GM12892 (cell line): ENCODE measurements at places on chromosomes 5 and 9.

GRCh38 chr5:128436749-128437188 is 101.3 kb downstream of the FBN2 start:
- DNase-seq, result no peak

DNA sequence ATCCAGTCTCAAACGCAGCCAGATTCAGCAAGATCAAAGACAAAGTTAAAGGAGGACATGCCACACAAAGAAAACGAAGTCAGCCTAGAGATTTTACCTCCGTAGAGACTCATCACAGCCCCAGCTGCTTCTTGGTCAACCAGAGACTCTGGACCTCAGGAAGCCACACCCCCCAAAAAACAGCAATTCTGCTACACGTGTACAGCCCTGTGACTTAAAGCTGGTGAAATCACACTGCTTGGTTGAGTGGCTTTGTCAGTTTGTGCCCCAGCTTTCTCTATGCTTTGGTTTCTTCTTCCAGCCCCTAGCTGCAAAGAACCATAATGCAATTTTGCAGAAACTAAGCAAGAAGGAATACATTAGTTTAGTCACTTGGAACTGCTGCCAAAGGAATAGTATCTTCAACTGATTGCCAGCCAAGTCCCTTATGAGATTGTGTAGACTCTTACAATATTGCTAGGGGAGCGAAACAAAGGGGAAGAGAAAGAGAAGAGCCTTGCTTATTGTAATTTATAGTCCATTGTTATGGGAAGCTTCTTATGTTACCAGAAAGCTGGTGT is 158.8 kb upstream of the ZNF462 start:
- DNase-seq, result no peak

DNA sequence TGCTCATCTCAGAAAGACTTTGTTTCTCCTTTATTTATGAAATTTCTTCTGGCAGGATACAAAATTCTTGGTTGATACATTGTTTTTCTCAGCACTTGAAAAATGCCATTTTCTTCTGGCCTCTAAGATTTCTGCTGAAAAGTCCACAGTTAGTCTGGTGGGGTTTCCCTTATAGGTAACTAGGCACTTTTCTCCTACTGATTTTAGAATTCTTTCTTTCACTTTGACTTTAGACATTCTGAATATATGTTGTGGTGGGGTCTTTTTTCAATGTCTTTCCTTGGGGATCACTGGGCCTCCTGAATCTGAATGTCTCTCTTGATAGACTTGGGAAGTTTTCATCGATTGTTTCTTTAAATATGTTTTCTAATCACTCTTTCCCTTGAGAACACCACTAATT is 79.6 kb downstream of the CETN3 start:
- DNase-seq, result no peak

GRCh38 chr5:31251032-31251431 is 57.5 kb downstream of the CDH6 start:
- DNase-seq, result no peak
